ENCODE measurements at places on chromosomes 2 and 18. TPM values are rescaled to one million over a fixed set of nuclear protein-coding genes. Genes with fewer than 3 reads are reported as not detected.

TUBA3E gene
- not detected for total RNA-seq

- no peaks in the 10 kb centered on the region for H3K4me1 ChIP-seq
- no peak overlapping the region for H3K4me3 ChIP-seq
- DNase-seq, result peak; percentile 70
- no peak overlapping the region for H3K27ac ChIP-seq
Measured at GRCh38 chr2:235106874-235107639, 155.2 kb downstream of the SH3BP4 start.

DNA sequence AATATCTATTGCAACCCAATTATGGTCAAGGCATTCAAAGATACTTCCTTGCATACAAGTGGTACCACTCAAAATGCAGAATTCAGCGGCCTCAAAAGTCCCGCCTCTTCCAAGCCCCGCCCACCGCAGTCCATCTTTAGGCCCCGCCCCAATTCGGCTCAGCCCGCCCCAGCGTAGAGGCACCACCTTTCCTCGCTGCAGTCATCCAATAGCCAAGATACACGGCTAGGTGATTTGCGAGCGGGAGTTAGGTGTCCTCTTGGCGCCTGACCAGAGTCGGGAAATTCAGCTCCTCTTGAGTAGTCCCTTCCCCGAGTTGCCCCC is 431 bp upstream of the SEC11C start:
- H3K4me1 ChIP-seq, result no peaks in the 10 kb centered on the region
- peak overlapping the region; percentile 62 for H3K27ac ChIP-seq
- DNase-seq, result peak; percentile 93
- H3K36me3 ChIP-seq, result no peaks in the 10 kb centered on the region

ADD2 gene
- total RNA-seq, result 0.79 TPM

DNA sequence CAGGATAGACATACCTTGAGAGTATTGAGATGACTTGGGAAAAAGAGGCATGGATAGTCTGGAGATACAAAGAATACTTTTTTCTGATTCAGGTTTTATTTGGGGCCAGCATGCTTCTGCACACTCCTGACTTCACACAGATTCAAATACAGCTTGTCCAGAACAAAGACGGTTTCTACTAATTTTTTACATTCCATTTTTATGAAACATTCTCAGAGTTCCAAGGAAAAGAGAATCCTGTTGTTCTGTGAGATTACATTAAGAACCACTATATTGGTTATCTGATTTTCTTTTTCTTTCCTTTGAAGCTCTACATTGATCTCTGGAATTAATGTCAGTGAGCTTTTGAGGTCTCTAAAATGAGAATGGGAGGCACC is 41.0 kb downstream of the PTPRM start:
- H3K27ac ChIP-seq, result no peak overlapping the region
- H3K4me3 ChIP-seq, result no peak overlapping the region
- no peak for DNase-seq
- no peaks in the 10 kb centered on the region for H3K36me3 ChIP-seq

GRCh38 chr2:81589406-81589805 is 1284.9 kb upstream of the LRRTM1 start:
- H3K27me3 ChIP-seq, result no peaks in the 10 kb centered on the region
- no peak overlapping the region for H3K27ac ChIP-seq
- no peak overlapping the region for H3K4me3 ChIP-seq
- no peaks in the 10 kb centered on the region for H3K36me3 ChIP-seq

DNA sequence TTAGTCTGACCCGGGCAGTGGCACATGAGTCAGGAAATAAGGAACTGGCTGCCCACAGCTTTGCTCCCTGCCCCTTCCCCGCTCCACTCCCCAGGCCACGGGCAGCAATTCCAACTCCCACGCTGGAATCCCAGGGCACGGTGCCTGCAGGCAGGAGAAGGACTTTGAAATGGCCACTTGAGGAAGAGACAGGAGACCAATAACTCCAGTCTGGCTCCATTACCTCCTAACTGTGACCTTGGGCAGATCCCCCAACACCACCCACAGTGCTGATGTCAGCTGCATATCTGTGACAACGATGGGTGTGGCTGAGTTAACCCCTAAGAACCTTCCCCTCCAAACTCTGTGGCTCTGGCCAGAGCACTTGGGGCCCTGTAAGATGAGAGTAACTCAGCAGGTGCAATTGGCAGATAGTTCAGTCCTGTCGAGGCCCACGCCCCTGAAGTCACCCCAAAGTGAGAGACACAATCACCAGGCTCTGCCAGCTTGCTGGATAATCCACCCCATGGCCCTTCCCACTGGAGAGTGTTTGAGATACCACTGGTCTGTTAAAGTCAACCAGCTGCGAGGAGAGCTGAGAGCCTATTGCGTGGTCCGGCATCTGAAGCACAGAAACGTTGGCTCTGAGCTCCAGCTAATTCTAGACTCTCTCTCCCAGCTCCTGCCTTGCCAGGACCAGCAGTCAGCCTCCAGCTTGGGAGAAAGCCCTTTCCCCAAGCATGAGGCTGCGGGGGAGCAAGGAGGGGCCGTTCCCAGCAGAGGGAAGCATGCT is 175.2 kb downstream of the TNS1 start:
- no peaks in the 10 kb centered on the region for H3K27me3 ChIP-seq
- no peak for DNase-seq
- H3K27ac ChIP-seq, result no peak overlapping the region
- H3K4me3 ChIP-seq, result no peak overlapping the region

DNA sequence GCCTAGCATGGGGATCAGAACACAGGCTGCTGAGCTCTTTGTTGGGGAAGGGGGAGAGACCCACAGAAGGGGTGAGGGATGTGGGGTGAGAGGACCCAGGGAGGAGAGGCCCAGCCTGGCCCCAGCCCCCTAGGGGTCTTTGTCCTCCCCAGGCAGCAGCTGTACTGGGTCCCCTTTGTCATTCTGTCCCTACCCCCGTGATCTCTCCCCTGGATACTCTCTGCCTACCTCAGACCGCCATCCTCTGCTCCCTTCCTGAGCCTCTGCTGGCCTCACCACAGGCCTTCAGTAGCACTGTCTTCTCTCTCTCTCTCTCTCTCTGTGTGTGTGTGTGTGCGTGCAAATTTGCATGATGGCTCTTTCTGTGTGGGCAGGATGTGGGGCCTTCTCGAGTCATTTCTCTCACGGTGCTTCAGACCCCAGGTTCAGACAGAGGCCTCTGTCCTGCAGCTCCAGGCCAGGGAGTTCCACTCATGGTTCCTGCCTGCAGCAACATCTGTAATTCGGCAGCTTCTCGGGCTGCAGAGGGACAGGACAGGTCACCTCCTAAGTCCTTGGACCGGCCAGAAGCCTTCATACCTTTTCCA is 1.4 kb downstream of the PSD4 start:
- H3K4me1 ChIP-seq, result no peaks in the 10 kb centered on the region
- peak overlapping the region; percentile 47 for H3K27ac ChIP-seq
- no peak for DNase-seq
- no peaks in the 10 kb centered on the region for H3K27me3 ChIP-seq

DNA sequence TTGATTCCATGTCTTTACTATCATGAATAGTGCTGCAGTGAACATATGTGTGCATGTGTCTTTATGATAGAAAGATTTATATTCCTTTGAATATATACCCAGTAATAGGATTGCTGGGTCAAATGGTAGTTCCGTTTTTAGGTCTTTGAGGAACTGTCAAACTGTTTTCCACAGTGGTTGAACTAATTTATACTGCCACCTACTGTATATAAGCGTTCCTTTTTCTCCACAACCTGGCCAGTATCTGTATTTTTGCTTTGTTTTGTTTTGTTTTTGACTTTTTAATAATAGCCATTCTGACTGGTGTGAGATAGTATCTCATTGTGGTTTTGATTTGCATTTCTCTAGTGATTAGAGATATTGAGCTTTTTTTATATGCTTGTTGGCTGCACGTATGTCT is 641.6 kb downstream of the SUCLG1 start:
- no peaks in the 10 kb centered on the region for H3K27me3 ChIP-seq
- H3K4me3 ChIP-seq, result no peak overlapping the region
- no peak overlapping the region for H3K27ac ChIP-seq
- no peaks in the 10 kb centered on the region for H3K4me1 ChIP-seq

PNPT1 gene
- 11.5 TPM for total RNA-seq

GRCh38 chr2:138949517-138949916 is 169.3 kb upstream of the NXPH2 start:
- H3K36me3 ChIP-seq, result no peaks in the 10 kb centered on the region
- no peak overlapping the region for H3K4me3 ChIP-seq
- DNase-seq, result no peak
- no peak overlapping the region for H3K27ac ChIP-seq
- H3K4me1 ChIP-seq, result no peaks in the 10 kb centered on the region

TUBA4B gene
- not detected for total RNA-seq

GRCh38 chr2:203396667-203397066 is 68.5 kb downstream of the ABI2 start:
- no peak for DNase-seq
- H3K27ac ChIP-seq, result no peak overlapping the region
- H3K27me3 ChIP-seq, result no peaks in the 10 kb centered on the region
- no peaks in the 10 kb centered on the region for H3K4me1 ChIP-seq
- H3K36me3 ChIP-seq, result no peaks in the 10 kb centered on the region
- H3K4me3 ChIP-seq, result no peak overlapping the region

STAMBP gene
- 49.5 TPM for total RNA-seq

- H3K27me3 ChIP-seq, result no peaks in the 10 kb centered on the region
- H3K27ac ChIP-seq, result no peak overlapping the region
- H3K4me3 ChIP-seq, result no peak overlapping the region
- no peaks in the 10 kb centered on the region for H3K4me1 ChIP-seq
- no peaks in the 10 kb centered on the region for H3K36me3 ChIP-seq
- DNase-seq, result no peak
Measured at GRCh38 chr2:120769076-120769786, 33.6 kb downstream of the GLI2 start.

APOB gene
- 1.0 TPM for total RNA-seq

CD207 gene
- 0.21 TPM for total RNA-seq

DNA sequence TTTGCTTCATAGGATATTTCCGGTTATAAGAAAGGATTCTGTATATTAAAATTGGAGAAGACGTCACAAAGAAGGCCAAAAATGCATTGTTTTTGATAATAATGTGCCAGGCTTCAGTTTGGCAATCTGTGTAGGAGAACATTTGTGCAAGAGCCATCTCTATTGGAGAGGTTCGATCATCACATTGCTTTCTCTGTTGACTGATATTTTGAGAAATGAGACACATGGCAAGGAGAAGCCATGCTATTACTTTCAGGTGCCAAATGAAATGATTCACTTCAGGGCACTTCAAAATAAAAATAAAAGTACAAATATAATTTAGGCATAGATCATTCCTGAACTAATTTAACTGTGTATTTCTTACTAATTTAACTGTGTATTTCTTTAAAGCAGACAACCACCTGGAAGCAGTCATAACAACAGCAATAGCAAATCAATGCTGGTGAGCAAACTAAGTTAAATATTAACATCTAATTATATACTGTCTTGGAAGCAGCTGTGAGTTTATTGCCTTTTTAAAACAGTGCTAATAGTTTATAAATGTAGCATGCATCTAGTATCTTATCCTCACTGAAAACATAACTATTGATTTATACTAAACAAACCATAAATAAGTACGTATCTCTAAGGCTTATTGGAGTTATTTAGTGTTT is 50.2 kb upstream of the CHST9 start:
- H3K36me3 ChIP-seq, result no peaks in the 10 kb centered on the region
- DNase-seq, result no peak
- no peaks in the 10 kb centered on the region for H3K4me1 ChIP-seq
- H3K27me3 ChIP-seq, result no peaks in the 10 kb centered on the region

CYRIA gene
- 1.0 TPM for total RNA-seq

NUP35 gene
- total RNA-seq, result 19.1 TPM

DNA sequence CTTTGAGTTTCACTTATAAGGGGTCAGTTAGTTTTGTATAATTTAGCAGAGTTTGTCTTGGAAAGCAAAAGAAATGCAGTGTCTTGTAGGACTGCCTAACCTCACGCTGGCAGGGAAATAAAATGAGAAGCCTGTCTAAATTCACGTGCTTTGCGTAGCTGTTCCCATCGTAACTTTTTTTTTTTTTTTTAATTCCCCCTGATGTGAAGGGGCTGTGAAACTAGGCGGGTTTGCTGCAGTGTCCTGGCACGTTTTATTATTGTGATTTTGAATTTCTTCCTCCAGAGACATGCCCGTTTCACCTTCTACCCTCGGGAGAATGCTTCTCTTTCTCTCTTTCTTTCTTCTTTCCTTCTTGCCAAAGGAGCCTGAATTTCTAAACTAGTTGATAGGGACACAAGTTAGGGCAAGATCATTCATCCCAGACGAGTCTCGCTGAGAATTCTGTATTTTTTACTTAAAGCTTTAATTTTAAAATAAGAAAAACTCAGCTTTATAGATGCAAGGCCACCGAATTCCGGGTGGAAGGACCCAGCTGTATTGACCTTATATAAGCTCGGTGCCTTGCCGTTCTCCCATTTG is 2.3 kb downstream of the MEIS1 start:
- DNase-seq, result no peak
- H3K36me3 ChIP-seq, result no peaks in the 10 kb centered on the region
- peak overlapping the region; percentile 87 for H3K27ac ChIP-seq
- H3K4me1 ChIP-seq, result no peaks in the 10 kb centered on the region
- H3K4me3 ChIP-seq, result peak overlapping the region; percentile 55

PDE1A gene
- total RNA-seq, result 3.9 TPM

GRCh38 chr18:45251236-45251635 is 364.0 kb upstream of the SLC14A2 start:
- H3K36me3 ChIP-seq, result no peaks in the 10 kb centered on the region
- no peaks in the 10 kb centered on the region for H3K4me1 ChIP-seq
- H3K27ac ChIP-seq, result no peak overlapping the region
- no peaks in the 10 kb centered on the region for H3K27me3 ChIP-seq
- no peak for DNase-seq

DNA sequence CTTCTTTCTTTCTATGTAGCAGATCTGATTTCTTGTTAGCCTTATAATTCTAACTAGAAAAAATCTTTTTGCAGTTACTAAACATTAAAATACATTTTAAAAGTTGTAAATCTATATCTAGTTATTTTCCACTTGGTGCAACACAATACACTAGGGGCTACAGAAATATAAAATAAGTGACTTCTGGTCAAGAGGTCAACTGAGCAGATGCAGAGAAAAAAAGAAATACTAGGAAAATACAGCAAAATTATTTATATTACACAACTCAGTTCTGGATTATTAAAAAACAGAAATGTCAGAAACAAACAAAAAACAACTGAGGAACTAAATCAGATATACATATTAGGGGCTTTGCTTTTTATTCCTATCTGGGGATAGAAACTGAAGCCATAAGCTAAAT is 83.9 kb downstream of the L3MBTL4 start:
- H3K4me1 ChIP-seq, result no peaks in the 10 kb centered on the region
- no peak for DNase-seq
- no peaks in the 10 kb centered on the region for H3K27me3 ChIP-seq
- no peak overlapping the region for H3K27ac ChIP-seq
- no peaks in the 10 kb centered on the region for H3K36me3 ChIP-seq

GRCh38 chr2:101776172-101777043 is 78.9 kb downstream of the MAP4K4 start:
- no peaks in the 10 kb centered on the region for H3K4me1 ChIP-seq
- H3K27me3 ChIP-seq, result no peaks in the 10 kb centered on the region
- H3K27ac ChIP-seq, result no peak overlapping the region
- no peak overlapping the region for H3K4me3 ChIP-seq

- H3K4me3 ChIP-seq, result no peak overlapping the region
- no peak overlapping the region for H3K27ac ChIP-seq
- H3K4me1 ChIP-seq, result no peaks in the 10 kb centered on the region
- H3K36me3 ChIP-seq, result no peaks in the 10 kb centered on the region
- no peak for DNase-seq
- no peaks in the 10 kb centered on the region for H3K27me3 ChIP-seq
Measured at GRCh38 chr2:44566059-44566458, 204.3 kb downstream of the CAMKMT start.

All from colonic mucosa (tissue), 4 donors.